ENCODE measurements at places on chromosomes 11 and 22. TPM values are rescaled to one million over a fixed set of nuclear protein-coding genes. Genes with fewer than 3 reads are reported as not detected.

NDUFV1 gene
- 121 TPM for total RNA-seq

OR52H1 gene
- total RNA-seq: 0.59 TPM

PNPLA3 gene
- 7.5 TPM for total RNA-seq

CST6 gene
- total RNA-seq: 279 TPM

DCDC1 gene
- 0.89 TPM for total RNA-seq

CARD10 gene
- total RNA-seq: 3.3 TPM

SLC22A9 gene
- total RNA-seq: not detected

CEND1 gene
- not detected for total RNA-seq

MMP8 gene
- total RNA-seq: 8.4 TPM

OMP gene
- not detected for total RNA-seq

RAB36 gene
- total RNA-seq: 2.3 TPM

MS4A15 gene
- not detected for total RNA-seq

SYCE3 gene
- total RNA-seq: not detected

TNNI2 gene
- total RNA-seq: 322 TPM

RASGRP2 gene
- total RNA-seq: 5.1 TPM

CFAP300 gene
- 4.6 TPM for total RNA-seq

OR4D5 gene
- not detected for total RNA-seq

SAMM50 gene
- 40.1 TPM for total RNA-seq

HBB gene
- 2,108 TPM for total RNA-seq

GDPD4 gene
- total RNA-seq: 0.39 TPM

Measured in skin of body (tissue), 3 donors.